ENCODE measurements at places on chromosomes 5 and 9. TPM values are rescaled to one million over a fixed set of nuclear protein-coding genes. Genes with fewer than 3 reads are reported as not detected.

DNA sequence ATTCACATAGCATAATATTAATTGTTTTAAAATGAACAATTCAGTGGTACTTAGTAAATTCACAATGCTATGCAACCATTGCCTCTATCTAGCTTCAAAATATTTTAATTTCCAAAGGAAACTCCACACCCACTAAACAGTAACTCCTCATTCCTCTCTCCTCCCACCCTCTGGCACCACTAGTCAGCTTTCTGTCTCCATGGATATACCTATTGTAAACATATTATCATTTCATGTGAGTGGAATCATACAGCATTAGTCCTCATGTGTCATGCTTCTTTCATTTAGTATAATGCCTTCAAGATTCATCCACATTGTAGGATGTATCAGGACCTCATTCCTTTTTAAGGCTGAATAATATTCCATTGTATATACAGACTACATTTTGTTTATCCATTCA lies 48.6 kb downstream of the PHF2 start:
- no peaks in the 10 kb centered on the region for H3K4me1 ChIP-seq
- H3K27ac ChIP-seq: no peak overlapping the region
- no peak for DNase-seq

IFNA21 gene
- total RNA-seq: not detected

GRCh38 chr9:73011181-73011750 lies 58.4 kb upstream of the ALDH1A1 start:
- DNase-seq: no peak
- H3K4me3 ChIP-seq: no peak overlapping the region
- H3K4me1 ChIP-seq: no peaks in the 10 kb centered on the region
- no peak overlapping the region for H3K27ac ChIP-seq
- H3K27me3 ChIP-seq: no peaks in the 10 kb centered on the region

NUTM2F gene
- not detected for total RNA-seq

DNA sequence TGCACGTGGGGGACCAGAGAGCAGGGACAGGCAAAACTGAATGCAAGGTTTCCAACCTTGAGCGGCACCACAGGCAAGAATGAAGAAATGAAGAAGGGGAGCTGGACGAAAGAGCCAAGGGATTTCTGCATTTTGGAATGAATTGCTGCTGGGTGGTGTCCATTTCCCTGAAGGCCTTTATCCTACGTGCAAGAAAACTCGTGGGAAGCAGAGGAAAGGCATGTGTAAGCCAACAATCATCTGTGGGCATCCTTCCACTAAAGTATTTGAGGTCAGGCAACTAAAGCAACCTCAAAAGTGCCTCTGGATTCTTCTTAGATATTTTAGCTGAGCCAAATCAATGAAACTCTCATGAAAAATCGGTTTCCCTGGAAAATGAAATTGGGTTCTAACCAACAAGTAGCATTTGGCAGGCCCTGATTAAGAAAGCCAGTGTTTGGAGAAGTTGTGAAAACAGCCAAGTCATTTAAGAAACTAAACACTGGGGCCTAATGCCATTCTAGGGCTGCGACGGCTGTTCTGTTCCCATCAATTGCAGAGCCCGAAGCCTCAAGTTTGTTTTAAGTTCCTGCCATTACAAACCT lies 4.7 kb upstream of the TGFBI start:
- no peak overlapping the region for H3K27ac ChIP-seq
- H3K27me3 ChIP-seq: no peaks in the 10 kb centered on the region
- no peak for DNase-seq
- H3K36me3 ChIP-seq: no peaks in the 10 kb centered on the region

DNA sequence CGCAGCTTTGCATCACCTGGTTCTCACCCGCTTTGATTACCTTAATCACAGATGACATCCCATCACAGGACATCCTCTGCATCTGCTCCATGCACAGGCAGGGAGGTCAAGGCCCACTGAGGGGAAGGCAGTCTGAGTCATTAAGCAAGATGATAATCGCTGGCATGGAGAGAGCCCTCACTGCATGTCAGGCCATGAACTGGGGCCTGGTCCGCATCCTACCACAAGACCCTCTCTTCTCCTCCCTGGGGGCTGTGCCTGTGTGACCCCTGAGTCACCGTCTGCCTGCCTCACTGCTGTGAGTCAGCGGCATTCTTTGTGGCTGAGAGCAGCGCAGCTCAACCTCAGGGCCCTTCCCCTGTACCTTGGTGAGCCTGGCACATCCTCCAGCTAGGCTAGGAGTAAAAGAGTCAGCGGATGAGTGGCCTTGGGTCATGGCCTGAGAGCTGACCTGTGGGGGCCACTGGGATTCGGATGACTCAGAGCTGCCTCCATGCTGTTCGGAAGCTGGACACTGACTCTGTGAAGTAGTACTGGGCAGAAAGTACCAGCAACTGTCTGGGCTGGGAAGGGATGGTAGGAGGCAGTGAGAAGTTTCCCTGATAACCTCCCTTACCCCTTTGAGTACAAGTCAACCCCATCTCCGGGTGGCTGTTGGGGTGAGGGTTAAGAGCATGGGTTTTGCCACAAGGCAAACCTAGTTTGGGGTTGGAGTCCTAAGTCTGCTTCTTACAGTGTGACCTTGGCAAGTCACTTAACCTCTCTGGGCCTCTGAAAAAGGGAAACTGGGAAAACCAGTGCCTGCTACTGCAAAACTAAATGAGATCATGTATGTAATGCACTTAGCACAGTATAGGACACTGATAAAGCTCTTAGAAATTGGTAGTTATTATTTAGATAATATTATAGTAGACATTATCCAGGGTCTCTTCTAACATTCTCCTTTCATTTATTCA lies 14.6 kb upstream of the ARSI start:
- no peaks in the 10 kb centered on the region for H3K36me3 ChIP-seq
- H3K27ac ChIP-seq: no peak overlapping the region
- no peak overlapping the region for H3K4me3 ChIP-seq
- H3K27me3 ChIP-seq: no peaks in the 10 kb centered on the region

GRCh38 chr5:77709993-77710685 lies 66.0 kb downstream of the TBCA start:
- H3K4me3 ChIP-seq: no peak overlapping the region
- no peak overlapping the region for H3K27ac ChIP-seq
- peaks cover 28% of the 10 kb centered on the region for H3K36me3 ChIP-seq
- no peaks in the 10 kb centered on the region for H3K27me3 ChIP-seq
- H3K4me1 ChIP-seq: no peaks in the 10 kb centered on the region

- peak overlapping the region; percentile 69 for H3K4me3 ChIP-seq
- H3K4me1 ChIP-seq: no peaks in the 10 kb centered on the region
- peak overlapping the region; percentile 85 for H3K27ac ChIP-seq
- no peaks in the 10 kb centered on the region for H3K27me3 ChIP-seq
- no peaks in the 10 kb centered on the region for H3K36me3 ChIP-seq
Measured at GRCh38 chr9:87498046-87498810, 561 bp downstream of the DAPK1 start.

- H3K27ac ChIP-seq: no peak overlapping the region
- DNase-seq: no peak
Measured at GRCh38 chr9:125464591-125465385, 203.2 kb downstream of the GAPVD1 start.

DNA sequence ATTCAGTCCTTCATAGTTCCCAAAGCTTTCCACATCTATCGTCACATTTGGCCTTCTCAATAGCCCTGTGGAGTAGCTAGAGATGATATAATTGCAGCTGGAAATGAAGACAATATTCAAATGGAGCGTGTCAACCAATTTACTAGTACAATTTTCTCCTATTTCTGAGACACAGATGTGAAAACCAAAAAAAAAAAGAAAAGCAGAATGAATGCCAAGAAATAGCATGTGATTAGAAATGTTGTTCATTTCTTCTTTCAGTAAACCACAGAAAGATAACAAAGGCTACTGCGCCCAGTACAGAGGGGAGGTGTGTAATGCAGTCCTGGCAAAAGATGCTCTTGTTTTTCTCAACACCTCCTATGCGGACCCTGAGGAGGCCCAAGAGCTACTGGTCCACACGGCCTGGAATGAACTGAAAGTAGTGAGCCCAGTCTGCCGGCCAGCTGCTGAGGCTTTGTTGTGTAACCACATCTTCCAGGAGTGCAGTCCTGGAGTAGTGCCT lies 99.0 kb downstream of the MUSK start:
- no peak for DNase-seq
- H3K27ac ChIP-seq: no peak overlapping the region
- H3K27me3 ChIP-seq: no peaks in the 10 kb centered on the region
- H3K4me3 ChIP-seq: no peak overlapping the region
- H3K4me1 ChIP-seq: no peaks in the 10 kb centered on the region

GRCh38 chr9:8278048-8278447 lies 478.5 kb upstream of the DMAC1 start:
- H3K36me3 ChIP-seq: no peaks in the 10 kb centered on the region
- no peak for DNase-seq
- no peaks in the 10 kb centered on the region for H3K4me1 ChIP-seq
- no peak overlapping the region for H3K4me3 ChIP-seq

GRCh38 chr9:581673-582497 lies 259.6 kb upstream of the DMRT1 start:
- DNase-seq: peak; percentile 59
- no peak overlapping the region for H3K4me3 ChIP-seq
- no peaks in the 10 kb centered on the region for H3K27me3 ChIP-seq
- H3K27ac ChIP-seq: no peak overlapping the region
- no peaks in the 10 kb centered on the region for H3K4me1 ChIP-seq
- H3K36me3 ChIP-seq: no peaks in the 10 kb centered on the region

DNA sequence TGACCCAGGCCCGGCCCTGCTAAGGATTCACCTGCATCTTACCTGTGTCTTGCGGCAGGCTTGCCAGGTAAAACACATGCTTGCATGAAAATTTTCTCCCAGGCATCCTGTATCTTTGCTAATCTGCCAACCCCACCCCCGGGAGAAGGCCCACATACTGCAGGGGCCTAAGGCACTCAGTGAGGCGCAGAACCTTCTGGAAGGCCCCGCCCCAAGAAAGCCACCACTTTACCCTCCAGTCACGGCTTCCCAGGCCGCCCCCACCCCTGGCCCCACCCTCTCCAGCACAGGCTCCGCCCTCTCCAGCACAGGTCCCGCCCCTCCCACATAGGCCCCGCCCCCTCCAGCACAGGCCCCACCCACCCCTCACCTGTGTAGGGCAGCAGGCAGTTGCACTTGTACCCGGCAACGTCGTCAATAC lies 29.8 kb upstream of the SEC16A start:
- H3K4me3 ChIP-seq: no peak overlapping the region
- peak overlapping the region; percentile 79 for H3K27ac ChIP-seq
- H3K36me3 ChIP-seq: peaks cover 24% of the 10 kb centered on the region
- no peaks in the 10 kb centered on the region for H3K27me3 ChIP-seq
- DNase-seq: no peak

- no peak overlapping the region for H3K27ac ChIP-seq
- no peaks in the 10 kb centered on the region for H3K4me1 ChIP-seq
- no peaks in the 10 kb centered on the region for H3K36me3 ChIP-seq
- H3K4me3 ChIP-seq: no peak overlapping the region
Measured at GRCh38 chr5:17187011-17187785, 30.2 kb upstream of the BASP1 start.

- no peak overlapping the region for H3K27ac ChIP-seq
- H3K36me3 ChIP-seq: peaks cover 11% of the 10 kb centered on the region
- H3K27me3 ChIP-seq: no peaks in the 10 kb centered on the region
- DNase-seq: no peak
- H3K4me1 ChIP-seq: no peaks in the 10 kb centered on the region
- H3K4me3 ChIP-seq: no peak overlapping the region
Measured at GRCh38 chr5:33457817-33458216, 17.1 kb downstream of the TARS1 start.

DNA sequence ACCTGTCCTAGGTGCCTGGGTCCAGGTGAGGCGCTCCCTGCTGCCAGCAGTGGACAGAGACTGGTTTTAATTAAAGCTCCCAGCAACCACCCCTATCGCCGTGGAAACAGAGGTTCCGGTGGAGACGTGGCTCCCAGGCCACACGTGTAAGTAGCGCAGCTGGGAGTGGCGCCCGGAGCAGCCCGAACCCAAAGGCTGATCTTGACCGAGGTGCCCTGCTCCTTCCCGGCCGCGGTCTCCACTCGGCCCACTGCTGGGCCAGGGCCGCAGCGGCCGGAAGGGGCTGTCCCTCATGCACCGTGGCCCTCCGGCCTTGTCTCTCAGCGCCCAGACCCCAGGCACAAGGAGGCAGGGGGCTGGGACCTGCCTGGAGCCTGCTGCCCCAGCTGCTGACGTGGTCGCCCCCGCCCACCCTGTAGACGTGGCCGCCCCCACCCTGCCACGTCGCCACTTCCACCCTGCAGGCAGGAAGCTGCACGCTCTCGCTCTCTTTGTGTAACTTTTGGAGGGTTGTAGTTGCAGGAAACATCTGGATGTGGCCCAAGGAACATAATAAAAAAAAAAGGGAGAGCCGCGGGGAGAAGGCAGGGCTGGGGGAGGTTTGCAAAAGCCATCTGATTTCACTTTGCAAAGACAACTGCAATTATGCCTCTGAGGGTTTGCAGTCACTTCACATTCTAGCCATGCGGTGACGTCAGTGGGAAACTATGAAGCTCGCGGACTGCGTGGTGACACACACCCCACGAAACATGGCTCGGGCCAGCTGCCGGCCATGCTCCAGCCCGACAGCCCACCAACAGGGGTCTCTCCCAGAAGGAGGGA lies 129.9 kb downstream of the RXRA start:
- H3K27ac ChIP-seq: peak overlapping the region; percentile 93
- H3K4me1 ChIP-seq: no peaks in the 10 kb centered on the region
- no peak overlapping the region for H3K4me3 ChIP-seq
- no peaks in the 10 kb centered on the region for H3K27me3 ChIP-seq

GRCh38 chr5:141186897-141187512 lies at the start of gene PCDHB9:
TSS of gene PCDHB9 (plus strand) at chr5:141187161. CDS start at chr5:141187319, 158 bp downstream.
- no peaks in the 10 kb centered on the region for H3K27me3 ChIP-seq
- H3K4me3 ChIP-seq: no peak within 1 kb of the TSS
- no peak for DNase-seq
- H3K36me3 ChIP-seq: no peaks in the 10 kb centered on the region
- no peaks in the 10 kb centered on the region for H3K4me1 ChIP-seq
- no peak within 1 kb of the TSS for H3K27ac ChIP-seq

DNA sequence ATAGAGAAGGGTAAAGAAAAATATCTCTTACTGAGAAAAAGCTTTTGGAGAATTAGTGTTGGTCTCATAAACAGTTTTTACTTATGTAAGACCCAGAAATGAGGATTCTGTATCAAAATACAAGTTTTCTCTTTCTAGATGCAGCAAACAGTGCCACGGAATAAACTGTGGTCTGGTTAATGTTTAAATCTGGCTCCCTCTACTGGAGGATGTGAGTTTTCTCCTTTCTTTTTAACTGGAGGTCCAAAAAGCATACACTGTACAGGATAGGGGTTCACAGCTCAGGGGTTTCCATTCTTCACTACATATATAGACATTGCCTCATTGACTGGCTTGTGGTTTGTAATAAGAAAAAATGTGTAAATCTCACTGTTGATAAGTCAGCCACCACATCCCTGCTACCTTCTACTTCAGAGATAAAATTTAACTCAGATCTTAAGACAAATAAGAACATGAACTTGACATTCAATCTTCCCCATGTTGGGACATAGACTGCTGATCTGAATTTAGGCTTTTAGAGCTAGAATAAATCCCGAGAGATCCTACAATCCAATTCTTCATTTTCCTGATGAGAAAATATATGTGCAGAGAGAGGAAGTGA lies 98.9 kb downstream of the CFAP95 start:
- no peaks in the 10 kb centered on the region for H3K4me1 ChIP-seq
- H3K4me3 ChIP-seq: no peak overlapping the region
- DNase-seq: no peak
- H3K27ac ChIP-seq: no peak overlapping the region
- no peaks in the 10 kb centered on the region for H3K27me3 ChIP-seq
- H3K36me3 ChIP-seq: no peaks in the 10 kb centered on the region

GRCh38 chr9:117096138-117096537 lies 318.7 kb downstream of the ASTN2 start:
- H3K4me1 ChIP-seq: no peaks in the 10 kb centered on the region
- no peak for DNase-seq
- H3K27me3 ChIP-seq: no peaks in the 10 kb centered on the region
- no peak overlapping the region for H3K27ac ChIP-seq

SHISAL2B gene
- total RNA-seq: not detected

GRCh38 chr9:38442473-38443096 lies 18.3 kb upstream of the IGFBPL1 start:
- no peak overlapping the region for H3K4me3 ChIP-seq
- DNase-seq: no peak
- H3K36me3 ChIP-seq: no peaks in the 10 kb centered on the region
- H3K27me3 ChIP-seq: no peaks in the 10 kb centered on the region

Measured in right lobe of liver (tissue), 6 donors.